ENCODE measurements at places on chromosomes 4 and X.

GRCh38 chr4:83604321-83604720, 68.4 kb downstream of the GPAT3 start:
- DNase-seq = no peak

GRCh38 chrX:48636301-48636700, 39.0 kb downstream of the WDR13 start:
- DNase-seq = no peak

- no peak for DNase-seq
These were observed 185.5 kb downstream of the NDST4 start for GRCh38 chr4:114927881-114928280.

- DNase-seq = no peak
These were observed 26.9 kb downstream of the AFF1 start for GRCh38 chr4:86961605-86962295.

DNA sequence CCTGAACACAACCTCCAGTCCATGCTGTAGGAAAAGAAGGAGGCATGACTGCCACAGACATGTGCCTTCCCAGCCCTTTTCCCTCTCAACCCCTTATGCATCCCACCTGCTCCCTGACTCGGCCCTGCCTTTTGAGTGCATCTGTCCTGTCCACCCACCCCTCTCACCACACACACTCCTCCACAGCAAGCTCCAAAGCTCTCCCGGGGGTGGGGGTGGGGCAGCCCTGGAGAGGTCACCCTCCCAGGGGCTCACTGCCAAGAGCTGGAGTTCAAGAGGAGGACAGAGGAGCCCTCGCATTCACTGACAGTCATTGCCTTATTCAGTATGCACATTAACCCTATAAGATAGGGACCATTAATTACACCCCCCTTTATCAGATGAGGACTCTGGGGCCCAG, 46.6 kb upstream of the MAMLD1 start:
- DNase-seq = no peak

DNA sequence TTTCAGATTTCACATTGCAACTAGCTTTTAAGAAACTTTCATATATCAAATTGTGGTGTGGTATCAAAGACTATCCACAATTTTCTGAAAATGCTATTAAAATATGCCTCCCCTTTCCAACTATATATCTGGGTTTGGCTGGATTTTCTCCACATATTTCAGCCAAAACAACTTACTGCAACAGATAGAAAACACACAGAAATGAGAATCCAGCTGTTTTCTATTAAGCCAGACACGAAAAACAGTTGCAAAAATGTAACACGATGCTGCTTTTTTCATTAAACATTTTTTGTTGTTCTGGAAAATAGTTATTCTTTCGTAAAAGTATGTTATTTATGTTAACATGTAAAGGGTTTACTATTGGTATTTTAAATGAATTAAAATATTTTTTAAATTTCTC, 33.1 kb downstream of the DCTD start:
- no peak for DNase-seq

All from right renal pelvis (tissue), 4 donors.